ENCODE measurements at places on chromosomes 3 and 15.

- DNase-seq = no peak
Measured at GRCh38 chr15:96341513-96342405, 11.3 kb downstream of the NR2F2 start.

DNA sequence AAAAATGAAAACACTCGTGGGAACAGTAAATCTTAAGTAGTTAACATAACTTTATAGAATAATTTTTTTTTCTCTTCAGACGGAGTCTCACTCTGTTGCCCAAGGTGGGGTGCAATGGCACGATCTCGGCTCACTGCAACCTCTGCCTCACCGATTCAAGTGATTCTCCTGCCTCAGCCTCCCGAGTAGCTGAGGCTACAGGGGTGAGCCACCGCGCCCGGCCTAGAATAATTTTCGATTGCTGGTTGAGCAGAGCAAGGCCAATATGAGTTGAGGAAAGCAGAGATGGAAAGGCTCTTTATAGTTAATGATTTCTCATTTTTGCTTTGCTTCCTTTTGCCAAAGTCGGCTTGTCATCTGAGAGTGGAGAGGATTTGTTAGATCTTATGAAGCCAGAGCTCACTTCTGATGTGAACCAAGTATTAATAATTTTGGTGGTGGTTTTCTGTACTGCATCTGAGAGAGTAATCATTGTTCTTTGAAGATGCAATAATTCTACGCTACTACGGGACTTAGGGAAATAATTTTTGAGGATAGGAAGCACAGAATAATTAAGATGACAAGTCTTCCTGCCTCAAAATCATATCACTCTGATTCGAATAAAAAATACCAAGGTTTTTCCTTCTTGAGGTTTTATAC lies 1.6 kb upstream of the GOLM2 start:
- DNase-seq = no peak

- no peak for DNase-seq
Measured at GRCh38 chr3:55036883-55037577, 109.2 kb upstream of the LRTM1 start.

GRCh38 chr15:41775651-41776050 lies 1.4 kb downstream of the MAPKBP1 start:
- no peak for DNase-seq

DNA sequence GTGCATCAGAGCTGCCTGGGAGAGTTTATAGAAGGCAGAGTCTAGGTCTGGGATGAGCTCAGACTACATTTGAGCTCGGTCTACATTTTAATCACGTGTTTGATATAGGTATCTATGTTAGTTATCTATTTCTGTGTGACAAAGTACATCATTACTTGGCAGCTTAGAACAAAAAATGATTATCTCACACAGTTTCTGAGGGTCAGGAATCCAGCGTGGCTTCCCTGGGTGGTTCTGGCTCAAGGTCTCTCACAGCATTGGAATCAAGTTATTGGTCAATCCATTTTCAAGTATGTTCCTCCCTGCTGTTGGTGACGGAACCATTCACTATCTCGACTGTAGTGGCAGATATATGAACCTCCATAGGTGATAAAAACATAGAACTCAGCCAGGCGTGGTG lies 71.7 kb downstream of the ABHD5 start:
- no peak for DNase-seq
